Right lung (tissue), 10 donors: ENCODE measurements at places on chromosomes 1 and 21. TPM values are rescaled to one million over a fixed set of nuclear protein-coding genes. Genes with fewer than 3 reads are reported as not detected.

Gene WNT9A
- 3.0 TPM for polyA plus RNA-seq

Gene SPATA17
- 9.7 TPM for polyA plus RNA-seq

Gene VTCN1
- polyA plus RNA-seq = 0.63 TPM

DNA sequence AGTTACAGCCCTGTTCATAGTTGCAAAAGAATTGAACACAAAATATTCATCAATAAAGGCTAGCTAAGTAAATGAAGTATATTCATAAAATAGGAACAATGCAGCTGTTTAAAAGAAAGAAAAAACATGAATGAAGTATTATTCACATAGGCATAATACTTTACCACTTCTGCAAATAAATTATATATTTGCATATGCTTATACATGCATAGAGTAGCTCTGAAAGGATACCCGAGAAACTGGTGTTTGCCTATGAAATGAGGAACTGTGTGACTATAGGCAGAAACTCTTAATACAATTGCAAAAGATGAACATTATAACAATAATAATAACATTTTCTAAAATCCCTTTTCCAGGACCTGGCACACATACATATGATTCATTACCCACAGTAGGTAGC, 385.9 kb downstream of the DSCAM start:
- no peak for DNase-seq

- DNase-seq = no peak
These were observed 6.0 kb upstream of the ARHGEF2 start for GRCh38 chr1:155984341-155984740.

DNA sequence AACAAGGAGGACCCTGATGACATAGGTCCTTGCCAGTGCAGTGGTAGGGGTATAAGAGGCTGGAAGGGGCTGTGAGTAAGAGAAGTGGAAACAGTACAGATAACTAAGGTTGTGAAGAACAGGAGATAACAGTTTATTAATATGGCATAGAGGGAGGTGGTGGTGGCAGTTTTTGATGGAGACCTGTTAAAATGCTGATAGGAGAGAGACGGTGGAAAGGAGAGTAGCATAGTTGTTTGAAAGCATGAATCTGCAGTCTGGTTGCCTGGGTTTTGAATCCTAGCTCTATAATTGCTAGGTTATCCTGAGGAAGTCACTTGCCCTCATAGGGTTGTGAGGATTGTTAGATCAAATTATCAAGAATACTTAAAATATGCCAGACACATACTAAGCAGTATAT, 19.4 kb downstream of the LRRC41 start:
- DNase-seq = no peak
